ENCODE measurements at places on chromosomes 16 and 17. TPM values are rescaled to one million over a fixed set of nuclear protein-coding genes. Genes with fewer than 3 reads are reported as not detected.

The PRR11 gene
- 36.3 TPM for total RNA-seq

GRCh38 chr17:36597226-36597625 lies 4.2 kb upstream of the MRM1 start:
- no peak for DNase-seq

GRCh38 chr16:10817963-10818941 lies at the start of gene TVP23A:
Gene TVP23A (minus strand): TSS chr16:10818794. CDS start chr16:10818493, 301 bp downstream.
- no peak for DNase-seq

DNA sequence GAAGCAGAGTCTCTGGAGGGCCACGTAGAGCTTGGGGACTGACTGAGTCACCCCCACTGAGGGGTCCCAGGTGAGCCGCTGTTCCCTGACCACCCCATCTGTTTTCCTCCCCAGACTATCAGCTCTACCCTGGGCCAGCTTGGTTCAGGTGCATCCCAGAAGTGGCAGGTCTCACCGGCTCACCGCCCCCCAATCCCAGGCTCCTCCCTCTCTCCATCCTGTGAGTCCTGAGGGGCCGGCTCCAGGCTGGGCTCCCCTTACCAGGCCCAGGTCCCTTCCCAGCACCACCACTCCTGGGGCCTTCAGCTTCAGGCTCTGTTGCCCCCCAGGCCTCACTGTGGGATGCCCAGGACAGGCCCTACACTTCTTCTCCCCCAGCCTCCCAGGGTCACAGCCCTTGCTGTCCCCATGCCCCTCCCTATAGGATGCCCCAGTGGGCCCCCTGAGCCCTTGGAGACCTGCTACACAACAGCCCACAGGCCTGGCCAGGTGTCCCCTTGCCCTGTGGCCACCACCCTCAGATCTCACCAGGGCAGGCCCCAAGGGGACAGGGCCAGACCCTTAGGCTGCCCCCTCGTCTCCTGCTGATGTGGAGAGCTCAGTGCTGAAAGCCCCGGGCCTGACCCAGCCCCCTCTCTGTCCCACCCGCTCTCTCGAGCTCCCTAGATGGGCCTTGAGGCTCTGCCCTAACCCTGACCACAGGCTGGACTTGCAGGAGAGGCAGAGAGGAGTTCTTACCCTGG lies 40.4 kb downstream of the TNFRSF13B start:
- DNase-seq = no peak

DNA sequence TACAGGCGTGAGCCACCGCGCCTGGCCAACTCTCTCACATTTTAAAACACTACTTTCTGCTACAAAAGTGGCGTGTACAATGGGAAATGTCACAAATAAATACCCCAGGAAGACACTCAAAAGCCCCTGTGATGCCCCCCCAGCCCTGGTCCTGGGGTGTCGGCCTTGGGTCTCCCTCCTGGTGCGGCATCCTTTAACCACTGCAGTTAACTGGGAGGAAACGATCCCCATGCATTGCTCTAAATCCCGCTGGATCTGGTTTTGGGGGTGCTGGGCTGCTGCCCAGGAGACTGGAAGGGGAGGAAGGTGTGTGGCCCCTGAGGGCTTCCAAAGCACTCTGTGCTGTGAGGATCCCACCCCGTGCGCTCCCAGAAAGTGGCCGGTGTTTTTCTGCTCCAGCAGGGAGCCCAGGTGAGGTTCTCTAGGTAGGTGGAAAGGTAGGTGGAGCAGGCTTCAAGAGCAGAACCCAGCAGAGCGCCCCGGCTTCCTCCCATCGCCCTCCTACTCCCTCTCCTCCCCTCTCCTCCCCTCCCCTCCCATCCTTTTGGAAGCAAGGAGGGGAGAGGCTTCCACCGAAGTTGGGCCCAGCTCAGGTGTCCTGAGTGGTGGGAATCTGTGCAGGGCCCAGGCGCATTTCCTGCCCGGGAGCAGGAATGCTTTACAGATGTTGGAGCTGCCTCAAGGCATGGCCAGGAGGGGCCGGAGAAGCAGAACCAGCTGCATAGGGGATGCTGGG lies 363.3 kb downstream of the SEC14L1 start:
- DNase-seq = no peak

DNA sequence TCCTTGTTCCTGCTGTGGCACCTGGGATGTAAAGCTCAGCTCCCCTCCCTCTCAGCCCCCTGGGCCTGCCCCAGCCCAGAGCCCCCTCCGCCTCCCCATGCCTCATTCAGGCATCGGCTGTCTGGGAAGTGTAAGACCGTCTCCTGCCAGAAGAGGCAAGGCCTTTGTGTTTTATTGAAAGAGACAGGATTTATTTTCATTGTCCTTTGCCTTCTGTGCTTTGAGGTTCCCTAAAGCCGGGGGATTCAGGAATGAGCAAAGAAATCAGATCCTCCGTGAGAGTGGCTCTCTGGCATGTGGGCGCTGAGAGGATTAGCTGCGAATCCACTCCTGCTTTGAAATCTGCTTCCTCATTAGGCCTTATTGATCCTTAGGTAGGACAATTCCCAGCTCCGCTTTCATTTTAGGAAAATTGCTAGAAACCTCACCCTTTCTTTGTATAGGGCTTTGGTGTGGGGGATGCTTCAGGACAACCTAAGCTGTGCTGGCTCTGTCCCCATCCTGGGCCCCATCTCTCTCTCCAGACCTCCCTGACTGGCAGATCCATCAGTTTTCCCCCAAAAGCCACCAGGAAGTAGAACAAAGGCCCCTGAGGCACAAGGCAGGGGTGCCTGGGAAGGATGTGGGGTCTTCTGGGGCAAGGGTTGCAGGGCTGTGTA lies 211.5 kb upstream of the TNRC6C start:
- no peak for DNase-seq

The TM4SF5 gene
- not detected for total RNA-seq

DNA sequence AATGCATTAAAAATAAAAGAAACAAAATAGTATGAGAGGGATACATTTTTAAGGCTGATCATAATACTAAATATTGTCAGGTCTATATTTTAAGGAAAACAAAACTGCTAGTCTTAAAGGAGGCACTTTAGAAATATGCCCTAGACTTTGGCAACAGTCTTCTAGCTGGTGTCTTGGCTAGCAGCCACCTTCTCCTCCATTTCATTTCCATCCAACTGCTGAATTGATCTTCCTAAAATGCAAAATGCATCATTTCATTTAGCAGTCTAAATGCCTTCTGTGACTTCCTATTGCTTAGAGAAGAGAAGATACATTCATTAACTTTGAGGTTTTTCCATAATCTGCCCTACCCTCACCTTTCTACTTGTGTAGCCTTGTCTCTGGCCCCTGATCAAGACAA lies 1404.1 kb downstream of the CDH11 start:
- no peak for DNase-seq

The KRT33A gene
- total RNA-seq = not detected

The TMEM238L gene
- not detected for total RNA-seq

The TUBB3 gene
- 0.38 TPM for total RNA-seq

GRCh38 chr16:46785076-46785845 lies 37.1 kb upstream of the MYLK3 start:
- no peak for DNase-seq

- no peak for DNase-seq
Measured at GRCh38 chr17:82302991-82303943, 14.1 kb downstream of the CD7 start.

- DNase-seq = no peak
Measured at GRCh38 chr17:7204336-7204735, 15.3 kb downstream of the DLG4 start.

DNA sequence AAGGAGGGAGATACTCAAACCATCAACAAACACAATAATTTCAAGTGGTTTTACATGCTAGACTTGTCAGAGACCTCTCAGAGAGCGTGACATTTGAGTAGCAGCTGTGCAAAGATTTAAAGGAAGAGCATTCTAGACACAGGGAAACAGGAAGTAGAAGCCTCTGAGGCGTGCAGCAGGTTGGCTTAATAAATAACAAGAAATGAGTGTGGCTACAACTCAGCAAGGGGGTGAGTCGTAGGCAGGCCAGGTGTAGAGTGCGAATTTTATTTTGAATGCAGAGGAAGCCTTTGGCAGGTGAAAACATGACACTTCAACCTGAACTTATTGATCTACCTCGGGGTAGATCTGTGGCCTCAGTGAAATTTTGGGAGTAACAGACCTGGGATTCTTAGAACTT lies 73.2 kb upstream of the MRTFB start:
- DNase-seq = no peak

The NFATC3 gene
- total RNA-seq = 95.9 TPM

DNA sequence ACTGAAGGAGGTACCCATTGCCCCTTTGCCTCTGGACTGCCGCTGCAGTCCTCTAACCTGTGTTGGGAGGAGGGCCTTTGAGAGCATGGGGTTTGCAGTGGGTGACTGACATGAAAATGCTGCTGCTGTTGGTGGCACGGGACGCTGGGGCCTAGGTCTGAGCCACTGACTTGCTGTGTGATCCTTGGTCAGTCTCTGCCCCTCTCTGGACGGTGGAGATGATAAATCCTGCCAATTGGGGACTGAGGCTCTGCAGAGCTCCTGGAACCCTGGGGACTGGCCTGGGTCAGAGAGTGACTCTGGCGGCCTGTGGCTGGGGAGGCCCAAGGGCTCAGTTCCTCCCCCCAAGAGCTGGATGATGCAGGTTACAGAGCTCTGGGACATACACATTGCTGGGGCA lies 6.1 kb upstream of the PYDC1 start:
- DNase-seq = no peak

DNA sequence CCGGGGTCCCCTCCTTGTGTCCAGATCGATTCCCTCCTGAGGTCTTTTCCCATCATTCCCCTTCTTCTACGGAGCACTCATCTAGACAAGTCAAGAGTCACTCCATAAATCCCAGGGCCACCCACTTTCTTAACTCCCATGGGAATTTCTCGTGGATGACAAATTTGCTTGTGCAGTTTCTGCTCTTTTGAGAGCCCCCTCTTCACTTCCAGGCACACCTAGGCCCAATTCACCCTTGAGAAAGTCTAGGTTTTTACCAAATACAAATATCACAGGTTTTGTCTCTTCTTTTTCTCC lies 522 bp upstream of the POLDIP2 start:
- no peak for DNase-seq

DNA sequence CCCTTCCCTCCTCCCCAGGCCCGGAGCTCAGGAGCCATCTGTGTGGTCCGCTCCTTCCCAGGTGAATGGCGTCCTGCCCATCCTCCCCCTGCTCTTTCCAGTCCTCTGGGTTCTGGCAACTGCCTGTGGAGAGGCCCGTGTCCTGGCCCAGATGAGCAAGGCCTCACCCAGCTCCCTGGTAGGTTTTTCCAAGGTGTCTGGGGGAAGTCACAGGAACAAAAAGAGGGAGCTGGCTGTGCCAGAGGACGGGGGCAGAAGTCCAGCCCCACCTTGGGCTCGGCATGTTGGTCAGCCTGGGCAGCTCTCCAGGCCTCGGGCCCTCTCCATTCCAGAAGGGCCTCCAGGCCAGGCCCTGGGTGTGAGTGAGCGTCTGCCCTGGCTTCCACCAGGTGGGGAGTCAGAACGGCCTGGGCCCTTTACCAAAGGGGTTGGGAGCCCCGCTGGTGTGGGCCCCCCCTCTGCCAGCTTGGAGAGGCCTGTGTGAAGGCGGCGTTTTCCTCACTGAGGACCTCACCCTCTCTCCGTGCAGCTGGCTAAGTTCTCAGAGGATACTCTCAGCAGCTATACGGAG lies 25.1 kb downstream of the CASKIN2 start:
- no peak for DNase-seq

GRCh38 chr16:8567355-8568230 lies 22.7 kb downstream of the TMEM114 start:
- peak; percentile 50 for DNase-seq

GRCh38 chr16:85715169-85716021 lies 26.6 kb upstream of the GINS2 start:
- no peak for DNase-seq

GRCh38 chr17:75684249-75684648 lies 17.1 kb downstream of the SAP30BP start:
- DNase-seq = no peak

GRCh38 chr16:54443352-54443751 lies 156.8 kb upstream of the IRX3 start:
- no peak for DNase-seq

- no peak for DNase-seq
Measured at GRCh38 chr17:81052199-81052997, 17.4 kb downstream of the BAIAP2 start.

The CA10 gene
- total RNA-seq = 0.18 TPM

DNA sequence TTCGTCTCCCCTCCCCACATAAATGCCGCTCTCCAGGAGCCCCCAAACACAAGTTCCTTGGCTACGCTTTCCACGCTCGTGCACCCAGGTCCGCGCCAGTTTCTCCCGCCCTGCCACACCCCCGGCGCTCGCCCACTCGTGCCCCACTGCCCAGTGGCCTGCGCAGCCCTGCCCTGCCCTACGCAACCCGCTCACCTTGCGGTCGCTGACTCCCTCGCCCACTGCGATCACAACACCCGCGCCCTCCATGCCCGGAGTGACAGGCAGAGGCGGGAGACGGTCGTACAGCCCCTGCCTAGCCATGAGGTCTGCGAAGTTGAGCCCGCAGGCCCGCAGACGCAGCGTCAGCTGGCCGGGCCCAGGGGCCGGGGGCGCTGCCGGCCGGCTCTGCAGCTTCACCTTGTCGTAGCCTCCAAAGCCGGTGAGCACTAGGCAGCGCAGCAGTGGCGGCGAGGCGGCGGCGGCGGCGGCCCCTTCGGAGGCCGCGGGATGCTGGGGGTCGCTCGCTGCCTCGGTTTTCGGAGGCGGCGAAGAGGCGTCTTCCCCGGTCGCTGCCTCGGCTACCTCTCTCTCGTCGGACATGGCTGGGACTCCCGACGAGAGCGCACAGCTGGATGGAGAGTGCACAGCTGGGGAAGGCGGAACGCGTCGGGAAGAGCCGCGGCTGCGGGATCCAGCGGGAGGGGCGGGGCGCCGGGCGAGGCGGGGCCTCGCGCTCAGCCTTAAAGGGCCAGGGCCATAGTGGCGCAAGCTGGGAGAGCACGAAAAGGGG lies at the start of gene VAT1:
Gene VAT1, minus strand, starts transcription at position 645 of the 772 bp plus-strand sequence. Its CDS starts 63 bp downstream, at position 582.
- DNase-seq = peak; percentile 72

- DNase-seq = no peak
Measured at GRCh38 chr16:87812200-87812656, 46.4 kb upstream of the KLHDC4 start.

- no peak for DNase-seq
Measured at GRCh38 chr17:82240506-82241182, 11.8 kb downstream of the SLC16A3 start.

GRCh38 chr16:18804540-18804939 lies 3.2 kb upstream of the ARL6IP1 start:
- no peak for DNase-seq

The CCL5 gene
- 580 TPM for total RNA-seq

- DNase-seq = no peak
Measured at GRCh38 chr16:9297437-9298113, 206.1 kb downstream of the HAPSTR1 start.

DNA sequence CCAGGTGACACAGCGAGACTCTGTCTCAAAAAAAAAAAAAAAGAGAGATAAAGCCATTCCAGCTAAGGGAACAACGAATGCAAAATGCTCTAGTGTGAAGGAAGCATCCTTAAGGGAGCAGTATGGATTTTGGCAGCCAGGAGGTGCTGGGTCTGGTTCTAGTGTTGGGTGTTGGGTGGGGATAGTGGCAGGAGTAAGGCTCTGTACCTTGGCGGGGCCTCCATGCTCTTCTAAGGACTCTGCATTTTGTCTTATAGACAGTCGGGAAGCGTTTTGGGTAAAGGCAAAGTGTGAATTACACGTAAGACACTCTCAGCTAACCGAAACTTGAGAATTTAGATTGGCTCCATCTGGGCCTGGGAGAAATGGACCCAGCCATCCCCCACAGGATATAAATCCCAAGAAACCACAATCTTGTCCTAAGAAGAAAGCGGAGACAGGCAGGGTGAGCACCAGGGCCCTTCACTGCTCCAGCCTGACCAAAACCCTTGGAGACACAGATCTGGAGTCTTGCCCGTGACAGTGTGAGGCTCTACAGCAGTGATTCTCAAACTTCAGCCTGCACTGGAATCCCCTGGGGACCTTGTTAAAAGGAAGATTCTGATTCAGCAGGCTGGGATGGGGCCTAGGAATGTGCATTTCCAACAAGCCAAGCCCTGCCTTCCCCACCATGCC lies 33.1 kb upstream of the PHB1 start:
- no peak for DNase-seq
